ENCODE measurements at places on chromosomes 5 and 9.

GRCh38 chr5:60141119-60141518 lies 247.6 kb upstream of the PDE4D start:
- DNase-seq: no peak

GRCh38 chr5:9198394-9198793 lies 347.5 kb downstream of the SEMA5A start:
- no peak for DNase-seq

GRCh38 chr9:116325924-116326323 lies 172.3 kb downstream of the PAPPA start:
- no peak for DNase-seq

DNA sequence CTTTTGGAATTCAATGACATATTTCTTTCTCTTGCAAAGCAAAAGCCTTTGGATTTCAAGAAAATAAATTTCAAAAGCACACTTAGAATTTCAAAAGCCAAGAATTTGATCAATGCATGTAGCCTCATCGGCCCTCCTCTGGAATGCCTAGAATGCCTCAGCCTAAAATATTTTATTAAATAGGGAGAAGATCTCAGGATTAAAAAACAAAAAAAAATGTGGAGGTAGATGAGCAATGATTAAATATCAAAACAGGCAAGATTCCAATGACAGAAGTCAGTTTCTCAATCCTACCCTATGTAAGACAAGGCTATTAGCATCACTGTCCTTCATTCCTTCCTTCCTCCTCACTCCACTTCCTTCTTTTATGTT lies 169.0 kb downstream of the CDH6 start:
- DNase-seq: no peak

DNA sequence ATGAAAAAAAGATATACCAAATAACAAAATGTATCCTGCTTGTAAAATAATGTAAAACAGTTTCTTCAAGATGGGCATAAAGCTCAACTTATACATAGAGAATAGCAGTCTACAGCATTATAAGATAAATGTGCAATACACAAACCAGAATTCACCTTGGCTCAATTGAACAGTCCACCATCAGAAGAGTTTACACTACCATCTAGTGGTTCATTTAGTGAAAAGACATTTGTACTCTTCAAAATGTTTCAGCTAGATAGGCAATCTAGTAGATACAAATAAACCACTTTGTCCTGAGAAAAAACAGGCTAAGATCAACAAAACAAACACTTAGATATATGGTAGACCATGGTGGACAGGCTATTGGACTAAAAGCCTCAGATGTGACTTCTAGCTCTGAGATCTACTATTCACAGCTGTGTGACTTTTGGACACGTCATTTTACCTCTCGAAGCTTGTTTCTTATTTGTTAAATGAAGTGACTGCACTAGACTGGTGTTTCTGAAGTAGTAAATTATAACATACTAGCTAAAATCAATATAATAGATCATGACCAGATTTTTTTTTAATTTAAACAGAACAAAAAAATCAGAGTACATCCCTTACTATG lies 22.1 kb upstream of the TPD52L3 start:
- no peak for DNase-seq

DNA sequence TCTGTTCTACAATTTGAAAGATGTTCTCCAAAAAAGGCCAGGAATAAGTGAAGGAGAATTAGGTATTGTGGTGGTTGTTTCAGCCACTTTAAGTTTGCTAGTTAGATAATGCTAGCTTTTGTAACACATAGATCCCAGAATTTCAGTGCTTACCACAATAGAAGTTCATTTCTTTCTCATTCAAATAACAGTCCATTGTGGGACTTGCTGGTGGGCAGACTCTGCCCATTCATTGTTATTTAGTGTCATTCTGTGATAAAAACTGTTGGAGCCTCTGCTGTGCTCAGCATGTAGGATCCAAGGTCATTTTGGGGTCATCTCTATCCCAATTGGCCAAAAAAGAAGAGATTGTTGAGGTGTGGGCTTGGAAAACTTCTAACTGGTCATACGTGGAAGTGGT lies 106.8 kb downstream of the CCDC192 start:
- no peak for DNase-seq

- DNase-seq: no peak
Measured at GRCh38 chr5:169325273-169325672, 24.3 kb upstream of the SLIT3 start.

DNA sequence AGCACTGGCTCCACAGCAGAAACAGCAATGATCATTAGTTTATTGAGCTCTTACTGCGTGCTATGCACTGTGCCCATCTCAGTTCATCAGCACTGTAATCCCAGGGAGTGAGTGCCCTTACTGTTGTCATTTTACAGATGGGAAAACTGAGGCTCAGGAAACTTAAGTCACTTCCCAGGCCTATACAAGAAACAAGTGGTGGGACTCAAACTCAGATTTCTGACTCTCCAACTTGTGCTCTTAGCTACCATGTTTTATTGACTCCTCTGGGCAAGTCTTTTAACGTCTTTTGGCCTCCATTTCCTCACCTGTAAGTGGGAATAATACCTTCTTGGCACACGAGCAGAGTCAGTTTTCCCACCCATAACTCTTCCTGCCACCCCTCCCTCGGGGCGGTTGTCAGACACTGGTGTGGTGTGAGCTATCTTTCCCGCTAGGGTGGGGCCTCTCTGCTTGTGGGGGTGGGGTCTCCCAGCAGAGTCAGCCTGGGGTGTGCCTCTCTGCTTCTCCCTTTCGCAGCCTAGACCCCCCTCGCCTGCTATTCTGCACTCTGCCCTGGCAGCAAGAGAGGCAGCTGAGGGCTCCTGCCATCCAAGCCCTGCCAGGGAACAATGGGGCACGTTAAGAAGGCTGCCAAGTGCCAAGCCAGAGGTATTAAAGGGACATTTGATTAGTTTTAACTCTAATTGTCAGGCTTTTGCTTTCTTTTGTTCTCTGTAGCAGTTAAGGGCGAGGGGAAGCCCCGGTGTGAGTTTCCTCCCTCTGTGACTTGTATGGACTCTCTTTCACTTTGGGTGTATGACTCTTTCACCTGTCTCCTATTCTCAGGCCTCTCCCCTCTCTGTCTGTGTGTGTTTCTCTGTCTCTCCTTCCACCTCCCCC lies 12.1 kb downstream of the GALNT10 start:
- DNase-seq: peak; percentile 16

DNA sequence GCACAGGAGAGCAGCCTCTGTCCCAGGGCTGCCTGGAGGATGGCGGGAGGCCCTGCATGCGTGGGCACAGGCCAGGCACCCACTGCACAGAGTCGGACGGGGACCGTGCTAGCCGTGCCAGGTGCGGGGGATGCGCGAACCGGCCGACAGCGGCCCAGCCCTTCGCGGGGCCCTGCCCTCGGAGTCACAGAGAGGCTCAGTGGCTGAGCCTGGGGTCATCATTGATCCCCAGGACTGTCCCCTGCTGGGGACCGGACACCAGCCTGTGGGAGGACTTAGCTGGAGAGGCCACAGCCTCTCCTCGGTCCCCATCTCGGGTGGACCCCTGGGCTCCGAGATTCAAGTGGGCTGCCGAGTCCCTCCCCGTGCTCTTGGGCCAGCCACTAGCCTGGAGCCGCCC lies 19.1 kb upstream of the LAMC3 start:
- no peak for DNase-seq

GRCh38 chr9:93223260-93224180 lies 39.6 kb downstream of the WNK2 start:
- DNase-seq: no peak

GRCh38 chr5:31185951-31186350 lies 7.5 kb upstream of the CDH6 start:
- DNase-seq: no peak

- DNase-seq: no peak
Measured at GRCh38 chr9:8331507-8332330, 532.1 kb upstream of the DMAC1 start.

GRCh38 chr9:78297672-78297961 lies 692 bp downstream of the PSAT1 start:
- no peak for DNase-seq

GRCh38 chr5:39801306-39801705 lies 376.5 kb upstream of the DAB2 start:
- no peak for DNase-seq

DNA sequence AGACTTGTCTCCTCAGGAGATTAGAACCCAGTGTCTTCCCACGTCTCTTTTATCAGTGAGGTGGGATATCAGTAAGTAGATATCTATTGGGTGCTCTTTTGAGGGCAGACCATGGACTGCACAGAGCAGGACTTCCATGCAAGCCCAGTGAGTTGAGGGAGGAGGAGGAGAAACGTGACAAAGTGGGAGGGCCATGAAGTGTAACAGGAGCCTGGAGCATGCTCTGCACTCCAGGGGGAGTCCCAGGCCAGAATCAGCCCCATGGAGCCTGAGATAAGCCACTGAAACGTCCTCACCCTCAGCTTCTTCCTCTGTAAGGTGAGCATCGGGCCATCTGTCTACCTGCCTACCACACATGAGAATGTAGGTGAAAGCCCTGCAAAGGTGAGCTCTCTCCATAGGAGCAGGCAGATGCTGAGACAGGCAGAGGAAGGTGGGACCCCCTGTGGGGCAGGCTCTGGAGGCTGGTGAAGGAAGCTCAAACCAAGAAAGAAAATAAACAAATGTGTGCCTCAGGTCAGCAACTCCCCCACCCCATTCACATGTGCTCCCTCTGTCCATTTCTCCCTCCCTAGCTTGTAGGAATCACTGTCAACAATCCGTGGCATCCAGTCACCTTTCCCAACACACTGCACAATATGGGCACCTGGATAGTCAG lies 87.4 kb downstream of the NRG2 start:
- no peak for DNase-seq

DNA sequence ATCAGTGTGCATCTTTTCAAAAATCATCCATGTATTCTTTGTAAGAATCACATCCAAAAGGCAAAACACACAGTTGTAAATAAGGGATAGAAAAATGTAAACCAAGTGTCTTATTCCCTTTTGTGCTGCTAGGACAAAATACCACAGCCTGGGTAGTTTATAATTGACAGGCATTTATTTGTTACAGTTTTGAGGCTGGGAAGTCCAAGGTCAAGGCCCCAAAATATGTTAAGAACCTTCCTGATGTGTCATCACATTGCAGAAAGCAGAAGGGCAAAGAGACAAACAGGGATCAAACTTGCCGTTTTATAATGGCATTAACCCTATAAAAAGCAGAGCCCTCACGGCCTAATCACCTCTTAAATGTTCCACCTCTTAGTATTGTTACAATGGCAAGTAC lies 364.8 kb downstream of the MED10 start:
- DNase-seq: no peak

GRCh38 chr9:101398930-101399642 lies 435 bp downstream of the ZNF189 start:
- DNase-seq: no peak

DNA sequence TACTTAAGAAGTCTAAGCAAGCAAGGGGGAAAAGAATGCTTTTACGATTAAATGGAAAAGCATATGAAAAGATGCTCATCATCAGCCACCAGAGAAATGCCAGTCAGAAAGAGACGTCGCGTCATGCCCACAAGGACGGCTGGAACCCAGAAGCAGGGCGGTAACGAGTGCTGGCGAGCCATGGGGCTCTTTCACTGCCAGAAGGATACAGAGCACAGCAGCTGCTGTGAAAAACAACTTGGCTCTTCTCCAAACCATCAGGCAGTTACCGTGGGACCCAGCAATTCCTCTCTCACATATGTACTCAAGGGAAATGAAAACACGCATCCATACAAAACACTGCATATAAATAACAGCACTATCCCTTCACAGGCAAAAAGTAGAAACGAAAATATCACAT lies 95.5 kb downstream of the CAMSAP1 start:
- no peak for DNase-seq

GRCh38 chr5:174300941-174301761 lies 255.6 kb downstream of the NSG2 start:
- no peak for DNase-seq

DNA sequence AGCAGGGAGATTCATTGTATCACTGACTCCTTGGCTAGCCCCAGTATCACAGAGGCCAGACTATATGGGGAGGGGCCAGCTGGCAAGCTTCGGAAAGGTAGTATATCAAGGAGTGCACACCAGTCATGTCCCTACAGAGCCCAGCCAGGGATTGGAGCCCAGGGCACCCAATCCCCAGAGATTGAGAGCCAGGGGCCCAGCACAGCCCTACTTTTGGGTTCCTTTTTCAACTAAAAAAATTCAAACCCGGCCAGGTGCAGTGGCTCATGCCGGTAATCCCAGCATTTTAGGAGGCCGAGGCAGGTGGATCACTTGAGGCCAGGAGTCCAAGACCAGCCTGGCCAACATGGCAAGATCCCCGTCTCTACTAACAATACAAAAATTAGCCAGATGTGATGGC lies 5.4 kb upstream of the MYORG start:
- no peak for DNase-seq

- no peak for DNase-seq
Measured at GRCh38 chr9:27157736-27158135, 48.7 kb downstream of the TEK start.

- DNase-seq: peak; percentile 11
Measured at GRCh38 chr9:87276327-87276841, 221.3 kb upstream of the DAPK1 start.

- DNase-seq: no peak
Measured at GRCh38 chr9:21267485-21268346, 27.9 kb upstream of the IFNA14 start.

DNA sequence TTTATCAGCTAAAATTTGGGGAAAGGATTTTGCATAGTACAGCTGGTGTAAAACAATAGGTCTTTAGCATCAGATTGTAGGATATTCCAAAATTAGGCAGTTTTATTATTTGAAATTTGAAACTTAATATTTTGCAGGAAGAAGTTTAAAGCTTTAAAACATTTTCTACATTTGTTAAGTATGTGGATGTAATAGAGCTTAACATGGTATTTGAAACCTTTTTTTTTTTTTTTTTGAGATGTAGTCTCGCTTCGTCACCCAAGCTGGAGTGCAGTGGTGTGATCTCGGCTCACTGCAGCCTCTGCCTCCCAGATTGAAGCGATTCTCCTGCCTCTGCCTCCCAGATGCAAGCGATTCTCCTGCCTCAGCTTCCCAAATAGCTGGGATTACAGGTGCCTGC lies 2.9 kb downstream of the DENND4C start:
- DNase-seq: no peak

DNA sequence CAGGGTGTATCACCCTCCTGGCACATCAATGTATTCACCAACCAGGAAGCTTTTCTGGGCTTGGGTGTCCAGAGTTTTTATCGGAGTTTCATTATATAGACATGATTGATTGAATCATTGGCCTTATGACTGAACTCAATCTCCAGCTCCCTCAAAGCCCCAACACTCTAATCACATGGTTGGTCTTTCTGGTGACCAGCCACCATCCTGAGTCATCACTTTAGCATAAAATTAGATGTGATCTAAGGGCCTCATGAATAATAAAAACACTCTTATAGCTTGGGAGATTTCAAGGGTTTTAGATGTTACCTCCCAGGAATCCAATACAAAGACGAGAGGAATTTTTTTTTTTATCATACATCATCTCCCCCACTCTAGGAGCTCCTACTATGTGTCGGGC lies 7.7 kb upstream of the PBX3 start:
- DNase-seq: no peak

- peak; percentile 66 for DNase-seq
Measured at GRCh38 chr9:124222918-124223720, 34.6 kb upstream of the NEK6 start.

DNA sequence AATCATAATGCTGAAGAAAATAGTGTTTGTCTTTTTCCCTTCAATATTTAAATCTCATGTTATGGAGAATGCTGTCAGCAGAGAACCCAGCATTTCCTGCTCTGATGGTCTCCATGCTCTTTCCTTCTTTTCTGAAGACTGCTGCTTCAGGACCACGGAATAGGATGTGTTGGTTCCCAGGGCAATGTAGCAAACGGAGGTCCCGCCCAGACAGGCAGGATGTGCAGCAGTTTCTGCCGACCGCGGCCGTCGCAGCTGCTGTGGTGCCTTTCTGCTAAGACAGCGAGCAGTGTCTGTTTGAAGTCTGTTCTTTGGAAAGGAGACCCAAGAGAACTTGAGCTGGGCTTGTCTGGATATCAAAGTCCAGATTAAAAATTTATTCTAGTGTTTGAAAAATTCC lies 654.3 kb downstream of the CCDC171 start:
- DNase-seq: no peak

Measured in CD4-positive, alpha-beta T cell treated with Interleukin-1 beta for 1 hour (primary cell).